ENCODE measurements at places on chromosomes 3 and 15.

DNA sequence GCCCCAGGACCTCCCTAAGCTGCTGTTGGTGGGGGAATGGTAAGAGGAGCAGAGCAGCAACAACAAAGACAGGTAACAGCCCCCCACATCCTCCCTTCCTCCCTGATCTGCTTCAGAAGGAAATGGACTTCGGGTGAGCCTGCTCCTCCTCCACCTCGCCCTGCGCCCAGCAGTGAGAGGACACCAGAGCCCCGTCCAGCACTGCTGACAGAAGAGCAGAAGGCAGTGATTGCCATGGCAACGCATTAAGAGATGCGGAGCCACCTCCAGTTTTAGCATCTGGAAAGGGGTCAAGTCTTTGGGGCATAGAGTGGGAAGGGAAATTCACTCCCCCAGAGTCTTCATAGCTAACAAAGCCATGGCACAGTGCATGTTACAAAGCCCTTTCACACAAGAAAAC lies 77.6 kb upstream of the HRH1 start:
- no peak for DNase-seq

- DNase-seq: no peak
Observed at GRCh38 chr3:13415997-13416793, 3.9 kb downstream of the NUP210 start.

GRCh38 chr15:29743475-29743874 lies 78.8 kb downstream of the TJP1 start:
- no peak for DNase-seq

DNA sequence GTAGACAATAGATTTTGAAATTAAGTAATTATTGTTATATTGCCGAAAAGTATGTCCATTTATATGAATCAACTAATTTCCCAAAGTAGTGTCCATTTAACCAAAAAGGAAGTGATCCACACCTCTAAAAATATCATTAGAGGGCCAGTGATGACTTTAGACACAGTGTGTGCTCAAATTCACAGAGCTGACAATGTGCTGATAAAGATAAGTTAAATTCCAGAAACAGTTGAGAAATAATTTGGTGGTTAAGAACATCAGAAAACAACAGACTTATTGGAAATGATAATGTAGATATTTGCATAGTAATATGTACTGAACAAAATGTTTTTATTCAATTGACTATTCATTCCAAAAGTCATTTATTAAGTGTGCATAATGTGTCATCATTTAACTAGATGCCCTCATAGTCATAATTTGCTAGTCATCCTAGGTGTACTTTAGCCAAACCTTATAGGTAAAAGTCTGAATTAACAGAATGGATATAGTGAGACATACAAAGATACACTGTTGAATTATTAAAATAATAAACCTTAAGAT lies 230.2 kb upstream of the ADAMTS9 start:
- DNase-seq: no peak

All from effector CD4-positive, alpha-beta T cell (primary cell).